ENCODE measurements at places on chromosomes 4 and X.
A peak's percentile ranks its signal among the peaks of the same experiment; 100 is the strongest.

DNA sequence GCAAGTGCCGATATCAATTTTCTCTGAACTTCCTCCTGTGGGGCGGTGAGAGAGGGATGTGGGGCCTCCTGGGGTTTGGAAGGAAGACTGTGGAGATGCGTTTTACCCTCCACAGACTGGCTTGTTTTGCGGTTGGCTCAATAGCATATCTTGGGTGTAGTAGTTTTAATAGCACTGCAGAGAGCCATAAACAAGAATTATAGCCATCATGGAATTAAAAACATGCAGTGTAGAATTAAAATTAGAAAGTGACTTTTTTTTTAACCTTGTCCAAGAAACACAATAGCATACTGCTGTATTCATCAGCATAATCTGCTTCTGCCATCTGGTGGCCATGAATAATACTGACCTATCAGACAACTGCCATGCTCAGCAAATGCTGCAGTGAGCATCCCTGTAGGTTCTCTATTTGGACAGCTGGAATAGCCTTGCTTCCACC, 47.3 kb upstream of the SCML1 start:
- peak; percentile 70 for DNase-seq

DNA sequence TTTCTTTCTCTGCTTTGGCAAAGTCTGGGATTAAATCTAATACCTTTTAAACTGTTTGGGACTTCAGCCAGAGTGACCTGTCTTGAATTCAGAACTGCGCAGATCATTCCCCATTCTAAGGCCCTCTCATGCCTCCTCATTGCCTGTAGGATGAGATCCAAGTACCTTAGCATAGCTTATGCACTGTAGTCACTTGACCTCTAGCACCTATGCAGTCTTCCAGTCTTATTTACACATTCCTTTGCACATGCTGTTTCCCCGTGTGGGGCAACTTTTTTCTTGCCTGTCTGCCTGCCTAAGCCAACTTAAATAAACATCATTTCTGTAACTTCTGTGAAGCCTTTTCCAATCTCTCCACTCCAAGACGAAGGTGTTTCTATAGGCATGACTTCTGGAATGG, 68.4 kb downstream of the AR start:
- DNase-seq: no peak

GRCh38 chr4:179352221-179352620, 1910.0 kb upstream of the AGA start:
- DNase-seq: no peak

GRCh38 chrX:116596010-116596409, 133.2 kb upstream of the CT83 start:
- DNase-seq: no peak

DNA sequence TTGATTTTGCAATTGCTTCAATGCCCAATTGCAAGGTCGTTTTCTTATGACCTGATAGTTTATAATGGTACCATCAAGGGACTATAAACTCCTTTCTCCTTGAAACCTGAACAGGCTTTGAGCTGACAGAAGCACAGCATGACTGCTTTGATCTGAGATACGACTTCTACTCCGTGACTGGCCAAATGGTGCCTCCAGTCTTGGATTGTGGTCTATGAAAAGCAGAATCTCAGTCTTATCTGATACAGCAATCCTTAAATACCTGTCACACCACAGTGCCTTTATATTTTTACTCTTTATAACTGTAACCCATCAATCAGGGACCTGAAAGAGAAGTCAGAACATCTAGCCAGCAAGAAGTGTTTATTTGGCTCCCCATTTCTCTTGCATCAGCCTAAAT, 93.1 kb downstream of the DOCK11 start:
- no peak for DNase-seq

DNA sequence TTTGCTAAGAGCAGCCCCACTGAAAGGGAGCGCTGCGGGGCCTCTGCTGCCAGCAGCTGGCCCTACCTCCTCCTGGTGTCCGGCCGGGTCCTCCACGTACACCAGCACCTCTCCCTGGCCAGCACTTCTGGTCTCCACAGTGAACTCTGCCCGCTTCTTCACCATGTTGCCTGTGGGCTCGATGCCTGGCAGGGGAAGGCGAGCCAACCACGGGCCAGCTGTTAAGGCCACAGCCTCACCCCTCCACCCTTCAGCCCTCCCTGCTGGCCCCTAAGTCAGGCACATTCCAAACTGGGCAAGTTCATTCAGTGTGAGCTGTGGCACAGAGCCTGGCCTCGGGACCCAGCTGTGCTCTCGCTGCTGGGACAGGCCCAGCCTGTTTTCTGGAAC, 7.8 kb downstream of the FLNA start:
- DNase-seq: no peak

- DNase-seq: peak; percentile 79
Observed at GRCh38 chr4:139740531-139741041, 75.0 kb downstream of the MGST2 start.

DNA sequence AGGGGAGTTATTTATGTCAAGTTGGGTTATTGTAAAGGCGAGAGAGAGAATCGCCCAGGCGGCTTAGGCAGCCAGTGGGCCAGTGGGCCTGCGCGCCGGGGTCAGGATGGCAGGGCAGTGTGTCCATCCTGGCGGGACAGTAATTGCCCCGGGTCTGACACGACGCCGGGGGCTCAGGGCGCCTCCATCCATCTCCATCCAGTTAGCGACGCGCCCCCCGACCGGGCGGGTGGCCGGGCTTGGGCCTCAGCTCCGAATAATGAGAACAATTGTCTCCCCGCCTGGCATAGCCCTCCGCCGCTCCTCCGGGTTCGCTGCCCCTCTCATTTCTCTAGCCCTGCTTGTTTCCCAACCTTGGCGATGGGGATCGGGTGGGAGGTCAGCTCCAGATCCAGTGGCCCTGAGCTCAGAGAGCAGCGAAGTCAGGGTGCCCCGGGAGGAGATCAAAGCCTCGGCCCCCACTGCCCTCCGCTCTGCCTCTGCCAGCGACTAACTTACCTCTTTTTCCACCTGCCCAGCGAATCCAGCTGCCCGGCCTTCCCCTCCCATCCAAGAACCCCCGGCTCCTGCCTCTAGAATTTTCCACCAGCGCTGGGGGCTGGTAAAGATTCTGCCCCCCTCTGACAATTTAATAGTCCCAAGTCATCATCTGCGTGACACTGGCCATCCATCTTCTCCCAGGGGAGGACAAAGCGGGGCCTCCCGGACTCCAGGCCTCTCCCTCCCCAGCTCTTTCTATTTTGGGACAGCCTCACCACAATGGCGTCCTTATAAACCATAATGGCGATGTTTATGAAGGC, 56.9 kb upstream of the TMEM33 start:
- DNase-seq: no peak

DNA sequence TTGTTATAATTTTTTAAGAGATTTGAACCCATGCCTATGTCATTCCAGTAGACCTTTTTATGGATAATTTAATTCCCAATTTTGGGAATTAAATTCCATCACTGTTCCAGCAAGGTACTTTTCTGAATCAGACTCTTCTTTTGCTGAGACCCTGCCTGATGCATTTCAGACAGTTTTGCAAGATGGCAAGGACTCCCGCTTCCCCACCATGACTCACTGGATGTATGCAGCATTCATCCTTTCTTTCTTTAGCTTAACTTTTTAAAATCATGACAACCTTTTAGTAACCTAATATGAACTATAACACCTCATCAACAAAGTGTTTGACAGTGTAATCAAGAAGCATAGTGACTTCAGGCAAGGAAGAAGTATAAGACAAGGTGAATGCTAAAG, 178.1 kb upstream of the LEF1 start:
- DNase-seq: no peak

DNA sequence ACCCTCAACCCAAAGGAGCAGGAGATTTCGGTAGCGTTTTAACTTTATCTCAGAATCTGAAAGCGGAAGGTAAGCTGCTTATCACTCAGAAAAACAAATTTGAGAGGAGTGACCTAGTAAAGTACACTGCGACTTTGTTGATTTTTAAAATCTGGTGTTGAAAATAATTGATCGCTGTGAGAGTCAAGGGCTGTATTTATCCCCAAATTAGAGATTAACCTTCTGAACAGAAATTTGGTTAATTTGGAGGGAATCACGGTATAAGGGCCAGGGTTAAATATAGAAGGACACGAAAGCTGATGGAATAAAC, 212 bp downstream of the CLCN4 start:
- DNase-seq: no peak

GRCh38 chrX:48937054-48937907, 18.5 kb upstream of the PIM2 start:
- DNase-seq: no peak

DNA sequence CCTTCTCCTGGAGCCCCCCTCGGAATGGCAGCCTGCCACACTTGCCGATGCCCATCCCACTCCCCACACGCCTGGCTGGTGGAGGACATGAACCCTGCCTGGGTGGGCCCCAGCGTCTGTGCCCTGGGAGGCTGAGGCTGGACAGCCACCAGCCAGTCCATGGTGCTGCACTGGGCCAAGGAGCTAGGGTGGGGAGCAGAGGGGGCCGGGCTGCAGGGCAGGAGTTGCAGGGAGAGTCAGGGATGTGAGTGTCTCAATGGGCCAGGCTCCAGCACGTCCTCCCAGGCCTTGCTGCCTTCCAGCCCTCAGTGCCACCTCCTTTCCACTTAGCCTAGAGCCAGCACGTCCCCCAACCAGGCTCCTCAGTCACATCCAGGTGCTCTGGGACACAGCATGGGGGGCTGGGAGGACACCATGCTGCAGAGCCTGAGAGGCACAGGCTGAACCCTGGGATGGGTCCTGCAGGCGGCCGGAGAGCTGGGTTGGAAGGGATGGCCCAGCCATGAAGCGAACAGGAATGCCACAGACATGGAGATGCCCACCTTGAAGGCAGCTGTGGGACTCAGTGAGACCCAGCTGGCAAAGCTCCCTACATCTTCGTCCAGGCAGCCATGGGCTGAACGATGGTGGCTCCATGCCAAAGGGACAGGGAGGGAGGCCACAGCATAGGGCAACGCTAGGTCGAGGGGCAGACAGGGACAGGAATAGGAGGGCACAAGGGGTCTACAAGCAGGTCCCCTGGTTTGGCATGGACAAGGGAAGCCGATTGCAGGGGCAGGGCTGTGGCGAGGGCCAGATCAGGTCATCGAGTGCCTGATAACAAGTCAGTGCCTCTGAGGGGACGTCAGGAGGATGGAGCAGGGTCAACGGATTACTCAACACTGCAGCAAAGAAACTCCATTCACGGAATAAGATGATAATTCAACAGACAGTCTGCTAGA, 30.1 kb upstream of the MXD4 start:
- peak; percentile 30 for DNase-seq

DNA sequence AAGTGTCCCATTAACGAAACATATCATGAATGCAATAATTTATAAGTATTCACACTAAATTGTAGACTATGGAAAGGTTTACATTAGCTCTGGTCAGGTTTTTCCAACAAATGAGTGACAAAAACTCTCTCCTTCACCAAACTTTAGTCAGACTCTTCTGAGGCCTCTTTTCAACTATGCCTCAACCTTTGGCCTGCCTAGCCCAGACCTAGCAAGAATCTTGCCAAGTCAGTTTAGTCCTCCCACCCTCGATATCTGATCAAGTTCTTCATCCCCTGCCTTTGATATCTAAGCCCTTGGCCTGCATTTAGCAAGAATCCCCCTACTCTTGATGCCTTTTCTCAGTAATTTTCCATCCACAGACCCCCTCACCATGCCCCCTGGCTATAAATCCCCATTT, 37.9 kb downstream of the CCDC158 start:
- no peak for DNase-seq

DNA sequence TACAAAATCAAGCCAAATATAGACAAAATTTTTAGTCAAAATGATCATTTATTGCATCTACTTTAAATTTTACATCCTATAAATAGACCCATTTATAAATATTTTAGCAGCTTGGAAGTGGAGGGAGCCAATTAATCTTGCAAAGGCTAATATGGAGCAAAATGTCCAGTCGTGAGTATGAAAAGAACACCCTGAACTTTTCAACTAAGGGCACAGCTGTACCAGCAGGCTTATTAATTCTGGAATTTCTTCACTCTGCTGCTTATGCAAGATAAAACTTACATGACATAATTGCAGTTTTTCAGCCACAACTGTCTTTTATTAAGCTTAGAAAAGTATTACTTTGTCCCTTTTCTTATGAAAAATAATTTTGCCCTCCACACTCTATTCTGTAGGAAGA, 22.9 kb upstream of the USP53 start:
- DNase-seq: no peak

- no peak for DNase-seq
Observed at GRCh38 chrX:46918434-46918833, 6.2 kb downstream of the JADE3 start.

- DNase-seq: peak; percentile 71
Observed at GRCh38 chrX:154019633-154020528, at the start of gene IRAK1. Gene IRAK1, minus strand, starts transcription at chrX:154019902. Its CDS starts 90 bp downstream, at chrX:154019812.

- no peak for DNase-seq
Observed at GRCh38 chr4:25401066-25401465, 24.0 kb downstream of the ANAPC4 start.

GRCh38 chr4:112532267-112532666, 16.3 kb upstream of the NEUROG2 start:
- no peak for DNase-seq

- DNase-seq: no peak
Observed at GRCh38 chrX:7704205-7704604, 138.8 kb upstream of the VCX start.

- DNase-seq: no peak
Observed at GRCh38 chr4:42588909-42589308, 68.0 kb downstream of the ATP8A1 start.

- peak; percentile 29 for DNase-seq
Observed at GRCh38 chr4:188986271-188986689, 847.0 kb downstream of the TRIML1 start.

- DNase-seq: no peak
Observed at GRCh38 chrX:47500554-47500953, 17.5 kb upstream of the ZNF41 start.

GRCh38 chr4:146175541-146176453, at the start of gene LSM6:
Gene LSM6, plus strand, starts transcription at chr4:146175718. Its CDS starts 7,204 bp downstream, at chr4:146182922.
- peak; percentile 91 for DNase-seq

DNA sequence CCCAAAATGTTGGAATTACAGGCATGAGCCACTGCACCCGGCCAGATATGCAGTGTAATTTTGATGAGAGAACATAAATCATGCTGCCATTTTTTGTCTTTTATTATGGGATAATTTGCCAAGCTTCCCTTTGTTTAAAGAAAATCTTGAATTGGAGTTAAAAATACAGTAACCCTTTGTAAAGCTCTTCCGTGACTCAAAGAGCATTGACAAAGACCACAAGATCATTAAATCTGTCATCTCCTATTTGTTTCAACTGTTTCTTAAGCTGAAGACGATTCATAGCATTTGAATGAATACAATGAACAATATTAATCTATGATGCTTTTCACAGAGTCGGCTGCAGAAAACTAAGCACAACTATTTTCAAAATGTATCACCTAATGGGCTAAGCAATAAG, 132.6 kb downstream of the ANAPC4 start:
- DNase-seq: no peak

DNA sequence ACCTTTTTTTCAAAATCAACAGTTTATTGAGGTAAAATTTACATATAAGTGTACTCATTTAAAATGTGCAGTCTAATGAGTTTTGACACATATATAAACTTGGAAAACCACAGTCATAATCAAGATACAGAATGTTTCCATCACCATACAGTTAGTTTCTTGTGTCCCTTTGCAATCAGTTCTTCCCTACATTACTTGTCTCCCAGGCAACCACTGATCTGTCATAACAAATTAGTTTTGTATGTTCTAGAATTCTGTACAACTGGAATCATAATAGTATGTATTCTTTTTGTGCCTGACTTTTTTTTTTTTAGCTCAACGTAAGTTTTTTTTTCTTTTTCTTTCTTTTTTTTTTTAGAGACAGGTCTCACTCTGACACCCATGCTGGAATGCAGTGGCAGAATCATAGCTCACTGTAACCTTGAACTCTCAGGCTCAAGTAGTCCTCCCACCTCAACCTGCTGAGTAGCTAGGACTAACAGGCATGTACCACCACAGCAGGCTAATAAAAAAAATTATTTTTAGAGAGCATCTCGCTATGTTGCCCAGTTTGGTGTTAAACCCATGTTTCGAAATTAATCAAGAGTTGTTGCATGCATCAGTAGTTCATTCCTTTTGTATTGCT, 26.9 kb downstream of the ARFIP1 start:
- no peak for DNase-seq

Measured in AG08395 (cell line).